ENCODE measurements at places on chromosomes 7 and 10. TPM values are rescaled to one million over a fixed set of nuclear protein-coding genes. Genes with fewer than 3 reads are reported as not detected.

SPDYE2B gene
- not detected for polyA plus RNA-seq

OGDHL gene
- polyA plus RNA-seq, result 35.6 TPM

SPAM1 gene
- polyA plus RNA-seq, result not detected

FAM241B gene
- 33.9 TPM for polyA plus RNA-seq

DUS4L gene
- polyA plus RNA-seq, result 2.6 TPM

PNLIP gene
- not detected for polyA plus RNA-seq

GPR146 gene
- polyA plus RNA-seq, result 10.5 TPM

C10orf105 gene
- polyA plus RNA-seq, result 3.3 TPM

TIAL1 gene
- 47.2 TPM for polyA plus RNA-seq

INA gene
- 265 TPM for polyA plus RNA-seq

PRLHR gene
- polyA plus RNA-seq, result not detected

SYNPO2L gene
- 0.12 TPM for polyA plus RNA-seq

DRGX gene
- polyA plus RNA-seq, result 0.12 TPM

JAKMIP3 gene
- polyA plus RNA-seq, result 1.0 TPM

SPDYE2 gene
- polyA plus RNA-seq, result not detected

Data from brain (organoid and tissue), 16 donors.